ENCODE measurements at places on chromosomes 12 and 14. TPM values are rescaled to one million over a fixed set of nuclear protein-coding genes. Genes with fewer than 3 reads are reported as not detected.

The AQP6 gene
- 0.37 TPM for total RNA-seq

The ZCRB1 gene
- total RNA-seq, result 40.9 TPM

The SLC10A1 gene
- total RNA-seq, result not detected

The PLXNC1 gene
- 5.5 TPM for total RNA-seq

The EIF2S3B gene
- total RNA-seq, result 0.29 TPM

The SMCO2 gene
- total RNA-seq, result not detected

The SLC16A7 gene
- 7.9 TPM for total RNA-seq

The TAS2R10 gene
- 1.9 TPM for total RNA-seq
